Ecto neural progenitor cell (in vitro differentiated cells): ENCODE measurements at places on chromosomes 4 and X.

DNA sequence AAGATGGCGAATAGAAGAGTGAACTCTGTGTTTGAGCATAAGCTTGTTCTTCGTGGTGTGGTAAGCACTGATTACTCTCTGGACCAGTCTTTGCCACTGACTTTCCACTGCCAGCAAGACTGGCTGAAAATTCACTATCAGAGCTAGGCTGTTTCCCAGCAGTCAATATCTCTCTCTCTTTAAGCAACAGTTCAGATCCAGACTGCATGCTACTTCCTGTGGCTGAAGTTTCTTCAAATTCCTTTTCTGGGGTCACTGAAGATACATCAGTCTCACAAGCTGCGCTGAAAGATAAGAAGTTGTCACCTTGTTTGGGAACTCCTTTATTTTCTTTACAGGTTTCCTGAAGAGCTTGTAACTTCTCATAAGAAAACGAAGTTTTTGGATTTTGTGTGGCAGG is 54.0 kb upstream of the FAM120C start:
- DNase-seq = no peak

DNA sequence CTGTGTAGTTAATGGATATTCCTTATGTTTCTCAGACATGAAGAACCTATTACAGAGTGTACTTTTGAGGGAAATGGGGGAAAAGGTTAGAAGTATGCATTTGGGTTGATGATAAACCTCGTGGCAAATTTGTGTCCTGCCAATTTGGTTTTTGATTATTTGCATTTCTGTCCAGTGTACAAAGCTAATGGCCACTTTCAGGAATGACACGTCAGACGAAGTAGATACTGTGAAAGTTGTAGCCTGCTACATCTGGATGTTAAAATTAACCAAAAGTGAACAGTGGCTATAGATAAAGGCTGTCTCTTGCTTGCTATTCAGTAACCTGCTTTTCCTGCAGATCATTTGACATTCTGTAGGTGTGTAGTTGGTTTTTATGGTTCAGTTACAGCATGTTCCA is 1.0 kb downstream of the PRDX4 start:
- DNase-seq = no peak

DNA sequence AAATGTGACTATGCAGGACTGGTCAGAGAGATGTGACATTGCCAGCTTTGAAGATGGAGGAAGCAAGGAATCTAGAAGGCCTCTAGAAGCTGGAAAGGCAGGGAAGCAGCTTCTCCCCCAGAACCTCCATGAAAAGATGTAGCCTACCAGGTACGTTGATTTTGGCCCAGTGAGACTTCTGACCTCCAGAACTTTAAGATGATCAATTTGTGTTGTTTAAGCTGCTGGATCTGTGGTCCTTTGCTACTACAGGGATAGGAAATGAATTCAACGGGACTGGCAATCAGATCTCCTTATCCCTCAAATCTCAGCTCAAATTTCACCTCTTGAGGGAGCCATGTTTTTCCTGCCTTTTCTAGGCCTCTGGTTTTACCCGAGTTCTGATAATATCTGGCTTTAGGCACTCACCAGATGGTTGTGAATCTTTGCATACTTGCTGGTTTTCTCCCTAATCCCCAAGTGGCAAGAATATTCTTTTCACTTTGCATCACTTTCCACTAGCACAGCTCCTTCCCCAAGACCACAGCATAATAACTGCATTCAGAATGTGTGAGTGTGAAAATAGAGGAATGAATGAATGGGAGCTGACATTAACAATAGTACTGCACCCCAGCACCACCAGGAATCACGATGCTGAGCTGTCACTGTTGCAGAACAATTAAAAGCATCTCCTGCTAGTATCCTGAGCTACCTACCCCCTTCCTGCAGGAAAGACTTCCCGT is 25.5 kb upstream of the TMSB4X start:
- DNase-seq = no peak

GRCh38 chr4:148238086-148238485 is 204.1 kb downstream of the NR3C2 start:
- no peak for DNase-seq

GRCh38 chr4:122458625-122459024 is 2.1 kb upstream of the IL2 start:
- no peak for DNase-seq

GRCh38 chrX:1658071-1658491 is 43.2 kb downstream of the ASMT start:
- DNase-seq = peak; percentile 67

DNA sequence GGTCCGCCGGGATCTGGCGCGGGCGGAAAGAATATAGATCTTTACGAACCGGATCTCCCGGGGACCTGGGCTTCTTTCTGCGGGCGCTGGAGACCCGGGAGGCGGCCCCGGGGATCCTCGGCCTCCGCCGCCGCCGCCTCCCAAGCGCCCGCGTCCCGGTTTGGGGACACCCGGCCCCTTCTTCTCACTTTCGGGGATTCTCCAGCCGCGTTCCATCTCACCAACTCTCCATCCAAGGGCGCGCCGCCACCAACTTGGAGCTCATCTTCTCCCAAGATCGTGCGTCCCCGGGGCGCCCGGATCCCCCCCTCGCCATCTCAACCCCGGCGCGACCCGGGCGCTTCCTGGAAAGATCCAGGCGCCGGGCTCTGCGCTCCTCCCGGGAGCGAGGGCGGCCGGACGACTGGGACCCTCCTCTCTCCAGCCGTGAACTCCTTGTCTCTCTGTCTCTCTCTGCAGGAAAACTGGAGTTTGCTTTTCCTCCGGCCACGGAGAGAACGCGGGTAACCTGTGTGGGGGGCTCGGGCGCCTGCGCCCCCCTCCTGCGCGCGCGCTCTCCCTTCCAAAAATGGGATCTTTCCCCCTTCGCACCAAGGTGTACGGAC is 482 bp upstream of the SHOX start:
- DNase-seq = peak; percentile 51

DNA sequence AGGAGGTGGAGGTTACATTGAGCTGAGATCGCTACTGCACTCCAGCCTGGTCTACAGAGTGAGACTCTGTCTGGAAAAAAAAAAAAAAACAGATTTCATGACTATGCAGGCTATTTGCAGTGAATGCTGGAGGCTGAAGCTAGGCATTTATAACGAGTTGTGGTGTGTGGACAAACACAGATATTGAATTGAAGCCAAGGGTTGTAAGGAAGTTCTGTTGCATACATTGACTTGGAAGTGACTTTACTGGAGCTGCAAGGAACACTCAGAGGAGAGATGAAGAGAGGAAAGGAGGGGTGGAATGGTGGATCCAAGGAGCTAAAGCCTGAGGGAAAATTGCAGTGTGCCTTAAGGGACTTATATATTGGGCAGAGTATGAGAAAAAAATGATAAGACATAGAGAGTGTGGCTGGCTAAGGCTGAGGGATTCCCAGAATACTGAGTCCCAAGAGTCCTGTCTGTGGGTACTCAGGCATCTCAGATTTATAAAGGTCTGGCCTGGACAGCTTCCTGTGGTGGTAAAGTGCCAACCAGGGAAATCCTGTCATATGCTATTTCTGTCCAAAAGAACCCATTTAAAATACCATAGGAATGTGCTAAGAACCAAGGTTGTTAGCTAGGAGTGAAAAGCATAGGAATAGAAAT is 87.8 kb upstream of the GUCY1A1 start:
- DNase-seq = no peak

DNA sequence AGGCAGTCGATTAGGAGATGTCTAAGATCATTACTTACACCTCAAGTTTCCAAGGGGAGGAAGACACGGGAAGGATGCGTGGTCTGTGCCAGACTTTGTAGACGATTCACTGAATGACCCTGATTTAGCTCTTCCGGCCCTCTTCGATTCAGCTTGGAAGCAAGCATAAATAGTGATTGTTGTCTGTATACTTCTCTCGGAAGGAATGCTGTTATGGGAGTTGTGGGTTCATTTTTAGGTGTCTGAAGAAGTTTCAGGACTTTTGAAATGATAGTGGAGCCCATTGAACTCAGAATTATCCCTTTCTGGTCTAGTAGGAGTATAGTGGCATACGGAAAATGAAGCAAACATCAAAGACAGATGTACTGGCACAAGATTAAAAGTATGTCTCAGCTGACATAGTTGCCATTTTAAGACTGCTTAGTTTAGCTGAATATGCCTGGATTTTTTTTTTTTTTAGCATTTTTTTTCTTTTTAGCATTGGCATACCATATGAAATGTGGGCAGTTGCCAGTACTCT is 1.0 kb upstream of the ANKRD17 start:
- no peak for DNase-seq

DNA sequence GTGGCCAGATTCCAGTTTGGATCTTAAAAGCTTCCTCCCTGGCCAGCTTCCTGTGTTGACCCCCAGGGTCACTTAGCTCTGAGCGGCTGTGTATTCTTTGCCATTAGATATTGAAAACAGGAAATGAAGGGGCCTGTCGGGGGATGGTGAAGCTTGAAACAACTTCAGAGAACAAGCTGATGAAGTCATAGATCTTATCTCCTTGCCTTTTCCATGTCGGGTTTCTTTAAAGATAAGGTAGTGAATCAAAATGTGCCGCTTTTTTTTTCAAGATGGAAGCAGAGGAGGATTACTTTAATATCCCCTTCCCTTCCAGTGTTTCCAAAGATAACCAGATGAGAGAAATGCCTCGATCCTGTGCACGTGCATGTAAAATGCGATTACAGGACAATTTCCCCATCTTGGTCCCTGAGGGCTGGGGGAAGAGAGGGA is 508.5 kb downstream of the MID1IP1 start:
- DNase-seq = no peak
